Activated CD8-positive, alpha-beta memory T cell treated with anti-CD3 and anti-CD28 coated beads, Interleukin-2, amount 10 ng/mL, durations not matched to agents 7 days and 5 days (primary cell): ENCODE measurements at places on chromosomes 12 and 14.

DNA sequence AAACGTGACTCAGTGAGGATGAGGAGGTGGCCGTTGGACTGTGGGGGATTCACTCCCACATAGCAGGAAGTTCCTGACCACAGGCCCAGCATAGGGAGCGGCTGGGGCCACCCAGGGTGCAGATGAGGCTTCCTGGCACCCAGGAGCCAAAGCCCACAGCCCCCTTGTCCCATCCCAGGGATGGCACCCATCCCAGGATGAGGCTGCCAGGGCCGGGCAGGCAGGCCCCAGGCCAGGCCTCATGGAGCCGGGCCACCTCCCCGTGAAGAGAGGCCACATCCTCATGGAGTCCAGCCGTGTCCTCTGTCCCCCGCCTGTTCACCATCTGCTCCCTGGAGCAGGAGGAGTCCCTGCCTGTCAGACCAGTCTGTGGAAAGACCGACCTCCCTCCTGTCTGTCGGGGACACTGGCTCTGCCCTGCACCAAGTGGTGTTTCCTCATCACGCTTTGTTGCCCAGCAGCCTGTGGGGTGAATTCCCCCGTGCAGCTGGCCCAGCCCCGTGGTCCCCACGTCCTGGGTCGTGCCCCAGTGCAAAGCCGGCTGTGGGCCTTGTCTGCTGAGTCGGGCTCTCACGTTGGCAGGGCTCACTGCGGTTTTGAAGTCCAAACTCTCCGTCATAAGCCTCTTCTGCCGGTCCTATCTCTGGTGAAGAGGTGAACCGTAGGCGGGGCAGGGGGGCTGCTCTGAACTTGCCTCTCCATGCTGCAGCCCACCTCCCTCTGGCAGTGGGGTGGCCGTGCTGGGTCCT, 24.5 kb downstream of the MMP17 start:
- DNase-seq = no peak
- no peaks in the 10 kb centered on the region for H3K36me3 ChIP-seq
- no peak overlapping the region for H3K27ac ChIP-seq
- H3K4me1 ChIP-seq = peaks cover 3% of the 10 kb centered on the region
- H3K4me3 ChIP-seq = no peak overlapping the region
- H3K27me3 ChIP-seq = no peaks in the 10 kb centered on the region

DNA sequence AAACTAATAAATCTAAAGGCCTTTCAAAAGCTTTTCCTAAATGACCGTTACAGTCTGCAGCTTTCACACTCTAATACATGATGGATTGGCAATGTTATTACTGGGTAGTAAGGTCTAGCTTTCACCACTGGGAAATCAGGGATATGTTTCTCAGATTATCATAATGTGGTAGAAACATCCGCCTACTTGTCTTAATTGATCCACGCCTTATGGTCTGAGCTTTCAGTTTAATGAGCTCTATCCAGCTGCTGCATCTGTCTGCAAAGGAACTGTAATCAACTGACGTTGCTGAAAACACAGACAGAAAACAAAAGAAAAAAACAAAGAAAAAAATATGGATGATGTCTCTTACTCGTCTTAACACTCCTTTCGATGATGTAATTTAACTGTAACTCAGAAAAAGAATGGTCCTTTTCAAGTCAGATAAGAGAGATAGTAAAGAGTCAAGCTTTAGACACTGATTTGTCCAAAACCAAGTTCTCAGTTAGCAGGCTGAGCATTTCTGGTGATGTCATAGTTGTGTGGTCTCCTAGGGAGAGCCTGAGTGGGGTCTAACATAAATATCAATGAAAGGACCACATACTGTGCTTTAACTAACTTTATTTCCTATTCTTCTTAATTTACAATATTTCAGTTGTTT, 85.9 kb downstream of the C2CD5 start:
- H3K27ac ChIP-seq = no peak overlapping the region
- peaks cover 4% of the 10 kb centered on the region for H3K4me1 ChIP-seq
- DNase-seq = no peak
- no peaks in the 10 kb centered on the region for H3K27me3 ChIP-seq

- no peaks in the 10 kb centered on the region for H3K4me1 ChIP-seq
- no peak overlapping the region for H3K4me3 ChIP-seq
- DNase-seq = no peak
- no peaks in the 10 kb centered on the region for H3K36me3 ChIP-seq
- H3K27me3 ChIP-seq = peaks cover 28% of the 10 kb centered on the region
Observed at GRCh38 chr14:103121846-103122584, 1.2 kb upstream of the TNFAIP2 start.

DNA sequence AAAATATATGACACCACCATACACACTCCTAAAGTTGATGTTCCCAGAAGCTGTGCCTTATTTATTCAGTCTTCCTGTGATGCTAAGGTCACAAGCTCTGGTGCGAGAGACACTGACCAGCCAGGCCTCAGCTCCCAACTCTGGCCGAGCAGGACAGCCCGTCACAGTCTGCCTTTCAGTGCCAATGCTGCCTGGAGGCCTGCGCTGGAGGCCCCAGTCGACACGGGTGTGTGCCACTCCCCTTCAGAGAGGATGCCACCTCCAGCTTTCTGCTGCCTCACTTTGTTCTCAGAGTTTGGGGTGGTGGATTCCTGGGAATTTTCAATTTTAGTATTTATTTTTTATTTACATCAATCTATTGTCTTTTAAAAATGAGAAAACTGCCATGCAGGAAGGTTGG, 7.3 kb upstream of the PAPLN start:
- no peak for DNase-seq
- no peak overlapping the region for H3K27ac ChIP-seq
- H3K4me3 ChIP-seq = no peak overlapping the region
- peaks cover 1% of the 10 kb centered on the region for H3K36me3 ChIP-seq
- H3K27me3 ChIP-seq = peaks cover 28% of the 10 kb centered on the region
- H3K4me1 ChIP-seq = no peaks in the 10 kb centered on the region

GRCh38 chr14:56400109-56400825, 179.3 kb upstream of the TMEM260 start:
- H3K27me3 ChIP-seq = no peaks in the 10 kb centered on the region
- H3K4me1 ChIP-seq = no peaks in the 10 kb centered on the region
- no peaks in the 10 kb centered on the region for H3K36me3 ChIP-seq
